ENCODE measurements at places on chromosomes 4 and X.
A peak's percentile ranks its signal among the peaks of the same experiment; 100 is the strongest.

DNA sequence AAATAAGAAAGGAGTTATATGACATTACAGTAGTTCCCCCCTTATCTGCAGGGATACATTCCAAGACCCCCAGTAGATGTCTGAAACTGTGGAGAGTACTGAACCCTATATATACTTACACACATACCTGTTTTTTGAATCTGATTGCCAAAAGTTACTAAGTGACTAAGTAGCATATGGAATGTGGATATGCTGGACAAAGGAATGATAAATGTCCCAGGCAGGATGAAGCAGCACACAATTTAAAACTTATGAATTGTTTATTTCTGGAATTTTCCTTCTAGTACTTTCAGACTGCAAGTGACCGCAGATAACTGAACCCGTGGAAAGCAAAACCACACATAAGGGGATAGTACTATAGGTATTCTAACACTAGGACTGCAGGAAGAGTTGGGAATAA lies 22.7 kb downstream of the UGDH start:
- no peak for DNase-seq

GRCh38 chr4:168503652-168504362 lies 7.0 kb downstream of the PALLD start:
- no peak for DNase-seq

DNA sequence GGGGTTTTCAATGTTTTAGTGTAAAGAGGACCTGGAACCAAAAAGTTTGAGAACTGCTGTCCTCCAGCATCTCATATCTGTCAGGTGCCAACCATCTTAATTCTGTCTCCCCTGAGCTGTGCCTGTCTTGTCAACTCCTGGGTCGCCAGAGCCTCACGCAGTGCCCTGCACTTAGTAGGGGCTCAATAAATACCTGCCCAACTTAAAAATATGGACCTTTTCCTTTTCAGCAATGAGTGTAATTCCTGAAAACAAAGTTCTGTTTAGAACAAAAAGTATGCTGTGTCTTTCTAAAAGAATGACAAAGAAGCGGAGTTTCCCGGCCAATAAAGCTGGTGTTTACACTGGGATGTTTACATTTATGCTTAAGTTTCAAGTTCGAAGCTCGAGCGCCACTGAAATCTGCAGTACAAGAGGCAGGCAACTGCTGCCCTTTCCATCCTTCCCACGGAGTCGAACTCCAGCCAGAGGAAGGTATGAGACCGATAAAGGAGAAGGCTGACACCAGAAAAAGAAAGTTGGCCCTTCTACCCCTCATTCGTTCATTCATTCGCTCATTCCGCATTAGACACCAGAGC lies 1.1 kb upstream of the HTATSF1 start:
- DNase-seq: no peak

- DNase-seq: peak; percentile 57
Measured at GRCh38 chrX:44400588-44400987, 57.1 kb upstream of the EFHC2 start.

DNA sequence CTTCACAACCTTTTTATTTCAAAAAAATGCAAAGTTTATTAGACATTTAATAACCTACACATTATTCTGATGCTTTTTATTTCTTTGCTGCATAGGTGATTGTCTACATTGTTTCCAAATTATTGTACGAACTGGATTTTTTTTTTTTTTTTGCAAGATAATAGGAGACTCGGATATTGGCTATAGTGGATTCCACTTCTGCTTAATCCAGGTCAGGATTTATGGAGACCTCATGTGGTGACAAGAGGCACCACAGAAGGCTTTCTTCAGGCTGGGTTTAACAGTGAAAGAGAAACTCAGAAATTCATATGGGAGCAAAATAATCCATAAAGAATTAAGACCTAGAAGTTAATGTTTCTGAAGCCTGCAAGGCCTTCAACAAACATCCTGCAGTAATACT lies 2.4 kb upstream of the SLIT2 start:
- DNase-seq: no peak

DNA sequence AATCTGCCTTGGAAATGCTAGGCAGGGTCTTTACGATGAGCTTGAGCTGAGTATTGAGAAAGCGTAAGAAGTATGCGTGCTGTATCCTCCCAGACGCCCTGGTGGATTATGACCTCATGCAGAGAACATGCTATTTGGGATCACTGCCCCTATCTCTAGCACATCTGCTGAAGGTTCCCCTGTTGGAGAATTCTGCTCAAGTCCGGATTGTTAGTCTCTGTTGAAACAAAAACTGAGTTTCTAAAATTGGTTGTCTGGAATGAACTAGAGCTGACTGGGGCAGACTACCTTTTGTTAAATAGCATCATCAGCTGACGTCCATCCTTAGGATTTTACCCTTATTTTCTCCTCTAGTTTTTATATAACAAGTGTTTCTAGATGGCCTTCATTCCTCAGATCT lies 7.5 kb downstream of the FHDC1 start:
- DNase-seq: no peak

GRCh38 chr4:101411926-101412325 lies 64.6 kb upstream of the PPP3CA start:
- no peak for DNase-seq

GRCh38 chr4:151205722-151206121 lies 71.2 kb upstream of the PRSS48 start:
- DNase-seq: no peak

DNA sequence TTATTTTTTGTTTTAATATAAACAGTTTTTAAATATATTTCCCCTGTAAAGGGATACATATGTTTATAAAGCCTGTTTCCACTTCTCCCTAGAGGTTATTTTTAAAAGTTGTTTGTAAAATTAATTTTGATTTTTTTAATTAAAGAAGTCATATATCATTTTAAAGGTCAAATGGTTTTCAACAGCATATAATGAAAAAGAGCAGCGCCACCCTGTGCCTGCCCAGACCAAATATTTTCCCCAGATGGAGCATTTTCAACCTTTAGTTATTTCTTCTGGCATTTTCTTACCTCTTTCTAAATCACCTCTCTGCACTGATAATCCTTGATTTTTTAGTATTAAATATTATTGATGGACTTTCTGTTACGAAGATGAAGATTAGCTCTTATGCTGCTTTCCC lies 21.0 kb downstream of the MSX1 start:
- no peak for DNase-seq

- peak; percentile 56 for DNase-seq
Measured at GRCh38 chrX:18424482-18425198, 768 bp upstream of the CDKL5 start.

DNA sequence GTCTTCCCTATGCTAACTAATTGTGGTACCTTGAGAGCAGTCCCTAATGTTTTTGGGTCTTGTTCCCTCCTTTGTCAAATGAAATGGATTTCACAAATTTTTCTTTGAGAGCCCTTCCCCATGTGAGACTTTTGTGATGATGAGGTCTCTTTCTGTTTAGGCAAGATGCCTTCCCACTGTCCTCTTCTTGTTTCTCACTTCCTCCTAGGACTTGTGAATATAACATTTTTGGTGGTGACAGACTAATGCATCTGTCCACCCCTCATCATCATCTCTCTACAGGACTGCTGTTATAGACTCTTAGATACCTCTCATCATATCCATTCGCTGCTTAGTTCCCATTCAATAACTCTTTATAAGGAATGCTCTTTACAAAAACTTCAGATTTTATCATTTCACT lies 8.7 kb upstream of the ANK2 start:
- DNase-seq: no peak

GRCh38 chr4:174503079-174503715 lies 19.1 kb downstream of the HPGD start:
- DNase-seq: no peak

GRCh38 chrX:136047969-136048368 lies 62.7 kb downstream of the SLC9A6 start:
- no peak for DNase-seq

DNA sequence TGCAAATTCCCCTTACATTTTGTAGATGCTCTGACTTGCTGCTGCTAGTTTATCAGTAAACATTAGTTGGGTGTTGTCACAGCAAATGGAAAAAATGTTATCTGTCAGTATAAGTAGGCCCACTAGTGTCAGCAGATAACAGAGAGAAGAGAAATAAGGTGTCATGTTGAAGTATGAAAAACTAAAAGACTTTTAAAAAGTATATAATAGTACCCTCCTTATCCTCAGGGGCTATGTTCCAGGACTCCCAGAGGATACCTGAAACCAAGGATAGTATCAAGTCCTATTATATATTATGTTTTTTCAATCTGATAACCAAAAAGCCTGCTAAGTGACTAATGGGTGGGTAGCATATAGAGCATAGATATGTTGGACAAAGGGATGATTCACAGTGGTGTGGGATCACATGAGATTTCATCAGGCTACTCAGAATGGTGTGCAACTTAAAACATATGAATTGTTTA lies 11.6 kb upstream of the BMP2K start:
- DNase-seq: no peak

DNA sequence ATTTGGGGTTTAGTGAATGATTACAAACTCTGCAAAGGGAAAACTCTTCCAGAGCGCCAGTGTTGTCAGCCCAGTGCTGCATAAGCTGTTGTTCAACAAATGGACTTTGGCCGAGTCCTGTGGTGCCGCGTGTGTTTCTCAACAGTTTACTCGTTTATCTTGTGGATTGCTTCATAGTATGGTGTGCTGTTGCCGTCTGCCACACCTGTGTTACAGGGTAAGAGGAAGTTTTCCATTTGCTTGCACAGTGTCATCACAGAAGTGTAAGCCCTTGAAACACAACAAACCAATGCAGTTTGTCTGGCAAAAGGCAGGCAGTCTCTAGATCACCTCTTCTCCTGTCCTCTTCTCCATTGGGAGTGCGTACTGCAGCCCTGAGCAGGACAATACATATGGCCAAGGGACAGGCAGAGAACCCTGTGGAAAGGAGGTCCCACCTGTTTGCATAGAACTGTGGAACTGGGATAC lies 66.3 kb downstream of the DCUN1D4 start:
- DNase-seq: no peak

DNA sequence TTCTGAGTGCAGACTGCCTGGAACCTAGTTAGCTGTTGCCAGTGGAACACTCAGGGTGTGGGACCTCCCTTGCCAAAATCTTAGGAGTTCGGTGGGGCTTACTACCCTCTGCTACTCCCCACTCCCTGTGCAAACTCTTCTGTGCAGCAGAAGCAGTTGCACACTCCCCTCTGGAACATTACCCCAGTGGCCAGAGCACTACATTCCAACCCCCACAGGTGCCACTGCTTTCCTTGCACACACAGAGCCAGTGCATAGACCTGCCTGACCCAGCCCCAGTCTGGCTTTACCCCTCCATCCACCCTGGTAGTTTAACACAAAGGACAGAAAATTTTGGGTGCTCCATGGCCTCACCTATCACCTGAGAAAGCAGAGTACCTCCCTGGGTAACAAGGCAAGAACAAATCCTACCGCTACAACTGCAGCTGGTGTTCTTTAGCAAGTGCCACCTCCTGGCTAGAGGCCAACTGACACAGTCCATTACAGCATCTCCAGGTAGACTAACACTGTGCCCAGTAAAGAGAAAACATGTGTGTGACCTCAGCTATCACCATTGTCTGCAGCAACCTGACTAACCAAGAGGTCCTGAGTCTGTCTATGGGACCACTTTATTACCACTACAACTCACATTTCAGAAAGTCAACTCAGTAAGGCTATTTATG lies 11.5 kb upstream of the RASSF6 start:
- DNase-seq: no peak

DNA sequence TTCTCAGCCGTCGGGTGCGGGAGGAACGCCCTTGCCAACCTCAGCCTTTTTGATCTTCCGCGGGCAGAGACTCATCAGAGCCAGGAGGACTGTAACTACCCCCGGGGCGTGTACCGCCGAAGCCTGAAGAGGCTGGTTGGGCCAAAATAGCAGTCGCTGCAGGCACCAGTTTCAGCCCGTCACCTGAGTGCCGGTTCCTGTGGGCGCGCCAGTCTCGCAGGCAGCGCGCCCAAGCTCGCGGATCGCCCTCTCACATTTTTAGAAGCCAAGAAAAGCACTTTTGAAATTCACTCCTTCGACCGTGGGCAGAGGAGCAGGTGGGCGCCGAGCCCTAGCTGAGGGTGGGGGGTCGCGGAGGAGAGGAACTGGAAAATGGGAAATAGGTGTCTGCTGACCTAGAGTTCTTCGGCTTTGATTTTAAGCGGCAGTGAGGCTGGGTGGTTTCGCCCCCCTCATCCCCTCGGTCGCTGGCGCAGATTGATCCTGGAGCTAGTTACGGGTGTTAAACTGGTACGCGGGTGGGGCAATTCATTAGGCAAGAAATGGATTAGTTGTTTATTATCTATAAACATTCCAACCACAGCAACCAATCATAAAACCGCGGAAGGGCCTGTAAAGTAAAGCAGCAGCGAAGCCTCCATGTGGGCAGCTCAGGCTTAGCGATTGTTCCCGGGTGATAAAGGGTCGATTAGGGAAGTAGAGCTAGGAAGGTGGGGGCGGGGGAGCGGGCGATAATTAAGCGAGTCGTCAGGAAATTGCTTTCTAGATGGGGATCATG lies 69.2 kb downstream of the FBXO8 start:
- DNase-seq: no peak

DNA sequence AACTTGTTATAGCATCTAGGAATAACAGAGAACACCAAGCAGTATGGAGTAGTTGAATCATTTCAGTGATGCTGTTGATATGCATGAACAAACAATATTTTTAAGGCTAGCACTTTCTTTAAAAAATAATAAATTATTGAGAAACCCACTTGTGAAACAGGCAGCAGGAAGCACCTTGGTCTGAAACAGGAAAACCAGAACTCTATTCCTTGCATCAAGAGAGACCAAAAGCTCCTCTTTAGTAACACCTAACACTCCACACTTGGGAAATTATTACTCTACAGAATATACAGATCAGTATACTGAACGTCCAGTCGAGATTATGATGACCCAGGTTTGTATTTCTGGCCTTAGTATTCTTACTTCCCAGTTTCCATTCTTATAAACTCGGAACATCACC lies 129.0 kb downstream of the ARAP2 start:
- DNase-seq: no peak

GRCh38 chrX:140057001-140057411 lies 91.7 kb upstream of the CXorf66 start:
- DNase-seq: peak; percentile 7

- no peak for DNase-seq
Measured at GRCh38 chr4:153646261-153646660, 37.8 kb upstream of the TLR2 start.

DNA sequence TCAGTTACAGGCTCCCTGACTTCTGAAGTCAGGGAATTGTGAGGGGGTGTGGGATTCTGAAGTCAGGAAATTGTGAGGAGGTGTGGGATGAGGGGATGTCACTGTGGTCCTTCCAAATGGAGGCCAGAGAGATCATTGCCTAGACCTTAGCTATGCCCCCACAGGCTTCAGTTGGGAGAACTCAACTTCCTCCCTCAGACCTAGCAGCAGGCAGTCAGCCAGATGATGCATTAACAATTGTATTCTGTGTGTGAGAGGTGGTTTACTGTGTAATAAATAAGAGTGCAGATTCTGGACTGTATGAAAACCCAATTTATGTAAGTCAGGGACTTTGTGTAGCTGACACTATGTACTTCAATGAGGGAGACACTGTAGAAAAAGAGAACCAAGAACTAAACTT lies 65.7 kb downstream of the FREM3 start:
- DNase-seq: no peak

All from RCC 7860 (cell line).